ENCODE measurements at places on chromosomes 11 and 22. TPM values are rescaled to one million over a fixed set of nuclear protein-coding genes. Genes with fewer than 3 reads are reported as not detected.

DESI1 gene
- 34.5 TPM for total RNA-seq

APOC3 gene
- not detected for total RNA-seq

- no peak for DNase-seq
These were observed 39.0 kb upstream of the RTL6 start for GRCh38 chr22:44537015-44537414.

GRCh38 chr11:46380340-46381047 is 975 bp upstream of the MDK start:
- peak; percentile 75 for DNase-seq

DNA sequence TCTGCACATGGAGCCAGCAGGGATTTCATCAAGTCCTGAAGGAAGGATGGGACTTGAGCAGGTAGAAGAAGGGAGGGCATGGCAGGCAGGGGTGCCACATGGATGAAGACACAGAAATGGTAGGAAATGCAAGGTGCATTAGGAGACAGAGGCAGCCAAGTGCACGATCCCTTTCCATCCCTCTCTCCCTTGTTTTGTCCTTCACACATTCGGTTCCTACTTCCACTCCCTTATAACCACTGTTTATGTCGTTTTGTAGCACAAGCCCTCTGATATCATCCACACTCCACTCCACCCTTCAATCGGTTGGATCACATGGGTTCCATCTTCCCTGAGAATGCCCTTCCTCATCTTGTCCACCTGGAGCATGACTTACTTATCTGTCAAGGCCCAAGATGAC is 35.2 kb downstream of the IFT27 start:
- no peak for DNase-seq

All from glutamatergic neuron (in vitro differentiated cells).